Substantia nigra (tissue), 51 donors: ENCODE measurements at places on chromosomes 12 and 14.

DNA sequence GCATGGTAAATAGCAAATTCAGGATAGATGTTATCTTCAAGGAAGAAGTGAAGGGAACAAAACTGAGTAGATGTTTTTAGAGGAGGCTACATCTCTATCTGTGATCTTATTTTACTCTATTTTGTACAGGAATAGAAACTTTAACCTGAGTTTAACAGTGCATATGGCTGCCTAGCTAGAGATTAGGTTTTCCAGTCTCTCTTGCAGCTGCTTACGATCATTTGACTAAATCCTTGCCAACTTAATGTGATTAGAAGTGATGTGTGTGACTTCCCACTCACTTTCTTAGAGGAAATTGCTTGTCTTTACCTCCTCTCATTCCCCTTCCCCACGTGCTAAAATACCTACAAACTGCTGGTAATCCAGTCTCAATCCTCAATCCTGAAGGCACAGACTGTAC, 26.5 kb upstream of the SLC15A5 start:
- DNase-seq: no peak

GRCh38 chr14:65780566-65780965, 368.0 kb downstream of the FUT8 start:
- no peak for DNase-seq

DNA sequence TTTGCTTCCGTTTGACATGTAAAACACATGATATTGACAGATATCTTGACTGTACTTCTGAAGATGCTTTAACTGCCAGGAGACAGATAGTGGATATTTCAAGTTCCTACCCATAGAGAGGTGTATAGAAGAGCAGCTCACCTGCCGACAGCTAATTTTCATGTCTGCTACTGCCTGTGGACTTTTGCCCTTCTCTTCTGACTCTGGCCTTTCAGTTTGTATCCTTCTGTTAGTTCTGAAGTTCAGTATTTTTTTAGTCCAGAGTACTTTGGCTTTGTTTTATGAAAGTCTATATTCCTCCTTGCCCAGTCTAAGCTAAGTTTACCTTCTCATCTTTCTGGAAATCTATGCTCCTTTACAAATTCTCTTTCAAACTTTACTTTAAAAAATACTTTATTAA, 30.8 kb upstream of the STK38L start:
- no peak for DNase-seq

GRCh38 chr14:66395300-66395699, 90.9 kb upstream of the CCDC196 start:
- DNase-seq: no peak

GRCh38 chr12:119072440-119072839, 91.1 kb downstream of the SRRM4 start:
- DNase-seq: no peak

- DNase-seq: no peak
Observed at GRCh38 chr12:1360441-1361210, 233.8 kb downstream of the FBXL14 start.

DNA sequence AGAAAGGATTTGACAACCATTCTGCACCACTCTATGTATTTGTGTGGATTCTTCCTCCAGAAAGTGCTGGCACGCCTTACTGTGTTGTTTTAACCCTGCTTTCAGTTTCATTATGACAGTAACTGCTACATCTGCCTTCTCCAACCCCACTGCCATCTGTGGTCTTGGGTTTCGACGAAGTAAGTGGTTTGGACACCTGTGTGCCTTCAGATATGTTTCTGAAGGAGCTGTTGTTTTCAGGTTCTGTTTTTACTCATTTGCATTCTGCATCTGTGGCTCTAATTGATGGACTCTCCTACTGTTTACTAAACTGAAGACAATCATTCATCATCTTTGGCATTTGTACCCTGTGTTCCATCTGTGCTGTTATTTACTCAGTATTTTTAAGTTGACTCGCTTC, 4.1 kb downstream of the TSHR start:
- DNase-seq: no peak

DNA sequence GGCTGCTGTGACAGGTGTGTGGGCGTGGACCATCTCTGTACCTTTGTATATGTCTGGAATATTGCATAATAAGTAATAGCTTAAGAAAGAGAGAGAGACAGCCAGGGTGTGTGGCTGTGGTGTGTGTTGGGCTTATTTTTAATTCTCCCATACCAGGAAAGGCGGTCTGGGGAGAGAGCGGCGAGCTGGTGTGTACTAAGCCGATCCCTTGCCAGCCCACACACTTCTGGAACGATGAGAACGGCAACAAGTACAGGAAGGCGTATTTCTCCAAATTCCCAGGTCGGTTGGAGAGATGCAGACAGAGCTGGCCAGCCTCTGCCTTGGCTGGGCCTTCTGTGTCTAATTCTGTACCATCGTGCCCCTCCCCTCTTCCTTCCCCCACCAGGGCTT, 63.9 kb downstream of the AACS start:
- no peak for DNase-seq

DNA sequence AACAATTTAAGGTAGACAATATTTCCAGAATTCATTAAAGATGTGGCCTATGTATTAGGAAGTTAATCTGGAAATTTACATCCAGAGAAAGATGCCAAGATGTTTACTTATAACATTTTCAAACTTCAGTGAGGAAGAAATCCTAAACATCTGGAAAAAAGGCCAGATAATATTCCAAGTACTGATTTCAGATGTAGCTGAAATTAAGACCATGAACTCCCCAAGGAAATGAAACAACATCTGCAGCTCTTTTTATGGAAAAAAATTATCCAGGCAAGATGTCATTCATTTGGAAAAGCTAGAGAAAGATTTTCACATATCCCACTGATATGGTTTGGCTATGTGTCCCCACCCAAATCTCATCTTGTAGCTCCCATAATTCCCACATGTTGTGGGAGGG, 35.0 kb downstream of the GNG2 start:
- no peak for DNase-seq

DNA sequence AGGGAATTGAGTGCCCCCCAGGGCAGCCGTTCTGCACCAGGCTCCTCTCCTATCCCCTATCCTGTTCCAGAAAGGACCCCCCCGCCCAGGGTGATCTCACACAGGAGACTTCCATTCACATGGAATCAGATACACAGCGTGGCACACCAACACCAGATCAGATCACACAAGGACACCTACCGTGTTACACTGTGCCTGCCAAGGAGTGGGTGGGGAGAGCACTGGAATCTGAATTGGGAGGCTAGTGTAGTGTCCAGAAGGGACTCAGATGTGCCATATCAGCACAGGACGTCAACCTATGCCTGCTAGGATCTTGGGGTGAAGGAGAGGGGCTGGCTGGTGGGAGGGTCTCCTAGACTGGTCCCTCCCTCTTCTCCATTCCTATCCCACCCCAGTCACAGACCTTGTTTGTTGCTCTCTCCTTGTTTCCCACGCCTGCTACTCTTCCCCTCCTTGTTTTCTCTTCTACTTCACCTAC, 2.3 kb downstream of the PTMS start:
- DNase-seq: no peak

DNA sequence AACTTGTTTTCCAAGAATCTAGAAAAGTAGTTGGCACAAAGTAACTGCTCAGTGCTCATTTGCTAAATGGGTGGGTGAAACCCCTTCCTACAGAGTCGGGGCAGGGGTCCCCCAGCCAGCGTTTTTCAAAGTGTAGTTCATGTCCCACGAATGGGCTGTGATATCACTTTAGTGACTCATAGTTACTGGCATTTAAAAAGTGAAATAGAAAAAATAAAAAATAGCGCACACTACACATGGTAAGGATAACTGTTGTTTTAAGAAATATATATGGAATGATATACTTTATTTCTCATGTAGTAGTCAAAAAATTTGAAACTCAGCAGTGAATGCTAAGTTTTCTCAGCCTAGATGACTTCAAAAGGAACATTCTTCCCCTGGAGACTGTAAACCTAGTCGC, 250.4 kb downstream of the CHST11 start:
- DNase-seq: no peak

DNA sequence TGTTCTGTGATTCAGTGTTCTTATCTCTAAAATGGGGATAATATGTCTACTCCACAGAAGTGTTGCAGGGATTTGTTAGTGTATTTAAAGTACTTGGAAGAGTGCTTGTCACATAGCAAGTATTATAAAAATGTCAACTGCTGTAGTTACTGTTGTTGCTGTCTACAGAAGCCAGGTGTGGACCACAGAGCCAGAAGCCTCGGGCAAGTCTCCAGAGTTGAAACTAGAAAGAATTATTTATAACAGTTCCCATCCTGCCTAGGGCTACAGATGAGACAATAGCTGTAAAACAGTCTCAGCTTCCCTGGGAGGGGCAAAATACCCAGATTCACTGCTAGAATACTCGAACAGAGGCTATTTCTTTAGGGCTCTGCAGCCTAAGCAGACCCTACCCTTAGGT, 55.4 kb upstream of the FUT8 start:
- no peak for DNase-seq

- DNase-seq: no peak
Observed at GRCh38 chr12:73361156-73361863, 1089.1 kb downstream of the TRHDE start.

DNA sequence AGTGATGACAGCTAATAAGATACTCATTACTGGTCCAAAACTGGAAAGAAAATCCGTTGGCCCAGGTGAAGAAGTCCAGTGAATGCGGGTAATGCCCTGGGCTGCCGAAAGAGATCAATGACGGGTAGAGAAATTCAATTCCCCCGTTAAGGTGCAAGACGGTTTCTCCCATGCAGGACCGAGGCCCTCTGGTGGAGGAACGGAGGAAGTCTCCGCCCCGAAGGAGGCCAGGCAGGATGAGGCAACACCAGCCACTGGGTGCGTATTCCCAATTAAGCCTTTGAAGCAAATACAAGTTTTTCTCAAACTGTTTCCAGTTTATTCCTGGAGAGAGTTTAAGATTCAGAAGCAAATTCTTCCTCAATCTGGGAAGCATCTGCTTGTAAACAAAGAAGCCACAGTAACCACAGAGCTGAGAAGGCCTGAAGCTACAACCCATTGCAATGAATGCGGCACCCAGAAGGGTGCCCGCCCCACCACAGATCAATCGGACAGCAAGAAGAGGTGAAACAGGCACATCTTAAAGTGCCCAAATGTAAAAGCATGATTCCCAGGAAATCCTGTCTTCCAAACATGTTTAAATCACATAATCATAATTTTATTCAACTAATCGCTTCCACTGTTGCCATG, 118.5 kb downstream of the TTC7B start:
- DNase-seq: peak; percentile 85

DNA sequence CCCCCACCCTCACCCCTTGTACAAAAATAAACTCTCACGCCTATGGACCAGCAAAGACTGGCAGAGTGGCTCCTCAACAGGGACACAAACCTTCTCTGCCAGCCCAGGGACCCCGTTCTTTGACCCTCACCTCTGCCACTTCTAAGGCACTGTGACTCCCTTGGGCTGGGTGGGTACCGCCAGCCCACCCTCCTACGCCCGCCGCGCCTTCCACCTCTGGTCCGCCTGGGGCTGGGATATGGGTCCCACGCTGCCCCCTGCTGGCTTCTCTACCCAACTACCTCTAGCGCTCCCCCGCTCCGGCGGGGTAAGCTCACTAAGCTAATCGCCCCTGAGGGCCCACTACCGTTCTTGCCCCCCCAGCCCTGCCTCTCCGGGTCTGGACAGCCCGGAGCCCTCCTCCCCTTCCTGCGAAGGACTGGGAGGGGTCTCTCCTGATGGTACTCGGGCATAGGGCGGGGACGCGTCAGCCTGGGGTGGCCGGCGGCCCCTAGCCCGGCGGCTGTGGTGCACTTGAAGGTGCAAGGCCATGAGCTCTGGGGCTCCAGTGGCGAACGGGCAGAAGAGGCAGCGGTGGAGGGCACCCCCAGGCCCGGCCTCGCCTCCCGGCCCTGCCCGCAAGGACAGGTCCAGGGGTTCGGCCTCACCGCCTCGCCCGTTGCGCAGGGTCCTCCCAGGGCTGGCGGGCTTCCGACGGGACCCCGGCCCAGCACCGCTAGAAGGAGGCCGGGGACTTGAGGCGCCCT, 8.1 kb downstream of the ZNF219 start:
- no peak for DNase-seq

GRCh38 chr12:81015510-81015909, 62.4 kb upstream of the ACSS3 start:
- no peak for DNase-seq

DNA sequence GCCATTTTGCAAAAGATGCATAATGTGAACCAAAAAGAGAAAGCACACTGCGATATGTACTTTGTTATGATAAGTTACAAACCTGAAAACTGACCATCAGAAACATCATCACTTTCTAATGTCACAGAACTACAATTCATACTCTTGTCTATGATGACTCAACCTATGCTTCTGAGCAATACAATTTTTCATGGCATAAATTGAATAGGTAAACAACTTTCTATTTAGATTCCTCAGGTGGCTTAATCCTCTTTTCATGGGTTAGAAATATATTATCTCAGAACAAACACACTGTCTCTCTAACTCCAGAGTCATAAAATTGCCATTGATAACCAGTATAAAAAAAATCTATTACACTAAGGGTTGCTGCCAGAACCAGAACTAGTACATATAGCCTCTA, 1715.0 kb upstream of the FLRT2 start:
- no peak for DNase-seq

DNA sequence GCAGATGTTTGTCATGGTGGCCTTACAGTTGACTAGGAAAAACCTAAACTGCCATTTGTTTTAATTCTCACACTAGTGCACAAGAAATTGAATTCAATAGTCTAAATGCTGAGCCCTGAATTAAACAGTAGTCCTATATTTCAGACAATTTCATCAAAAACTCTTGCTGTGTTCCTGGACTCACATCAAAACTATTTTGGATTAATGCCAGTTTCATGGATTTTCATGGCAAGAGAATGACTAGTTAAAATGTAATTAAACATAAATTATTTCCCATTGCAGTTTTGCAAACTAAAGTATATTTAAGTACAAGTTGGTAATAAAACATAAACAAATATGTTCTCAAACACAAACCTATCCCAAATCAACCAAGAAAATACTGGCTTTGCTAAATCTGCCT, 468.0 kb upstream of the PRICKLE1 start:
- DNase-seq: no peak

GRCh38 chr12:113471619-113472171, at the start of gene LHX5:
TSS of gene LHX5 (minus strand) at chr12:113471871. CDS start at chr12:113471498, 373 bp downstream.
- no peak for DNase-seq

DNA sequence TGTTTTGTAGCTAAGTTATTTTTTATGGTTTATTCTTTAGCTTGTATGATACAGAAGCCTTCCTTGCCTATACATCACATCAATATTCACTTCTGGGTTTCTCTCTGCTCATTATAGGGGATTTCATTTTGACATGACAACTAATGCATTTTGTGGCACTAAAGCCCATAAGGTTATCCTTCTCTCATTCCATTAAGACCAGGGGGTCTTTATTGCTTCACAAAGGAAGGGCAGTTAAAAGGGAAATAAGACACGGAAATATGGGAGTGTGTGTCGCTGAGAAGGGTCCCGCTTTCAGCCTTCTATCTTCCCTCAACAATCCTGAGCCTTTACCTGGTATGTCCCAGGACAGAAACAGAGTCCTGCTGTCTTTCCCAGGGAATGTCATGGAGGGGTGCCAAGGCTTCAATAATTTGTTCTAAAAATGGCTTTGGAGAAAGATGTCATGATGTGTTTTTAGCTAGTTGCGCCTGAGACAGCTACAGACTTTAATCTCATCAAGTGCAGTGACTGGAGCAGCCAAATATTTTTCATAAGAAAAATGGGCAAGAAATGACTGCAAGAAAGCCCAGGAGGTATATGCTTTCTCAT, 1145.4 kb upstream of the TMEM132C start:
- no peak for DNase-seq

GRCh38 chr14:54686219-54686870, 119.4 kb downstream of the SAMD4A start:
- no peak for DNase-seq

- DNase-seq: no peak
Observed at GRCh38 chr12:31405021-31405420, 79.1 kb upstream of the SINHCAF start.

- no peak for DNase-seq
Observed at GRCh38 chr12:53493610-53494391, 5.5 kb downstream of the MAP3K12 start.
